Stimulated activated CD4-positive, alpha-beta T cell treated with anti-CD3 and anti-CD28 coated beads, TNF-alpha, amount 100 ng/mL, for 48 hours (primary cell): ENCODE measurements at places on chromosomes 2 and 18.

DNA sequence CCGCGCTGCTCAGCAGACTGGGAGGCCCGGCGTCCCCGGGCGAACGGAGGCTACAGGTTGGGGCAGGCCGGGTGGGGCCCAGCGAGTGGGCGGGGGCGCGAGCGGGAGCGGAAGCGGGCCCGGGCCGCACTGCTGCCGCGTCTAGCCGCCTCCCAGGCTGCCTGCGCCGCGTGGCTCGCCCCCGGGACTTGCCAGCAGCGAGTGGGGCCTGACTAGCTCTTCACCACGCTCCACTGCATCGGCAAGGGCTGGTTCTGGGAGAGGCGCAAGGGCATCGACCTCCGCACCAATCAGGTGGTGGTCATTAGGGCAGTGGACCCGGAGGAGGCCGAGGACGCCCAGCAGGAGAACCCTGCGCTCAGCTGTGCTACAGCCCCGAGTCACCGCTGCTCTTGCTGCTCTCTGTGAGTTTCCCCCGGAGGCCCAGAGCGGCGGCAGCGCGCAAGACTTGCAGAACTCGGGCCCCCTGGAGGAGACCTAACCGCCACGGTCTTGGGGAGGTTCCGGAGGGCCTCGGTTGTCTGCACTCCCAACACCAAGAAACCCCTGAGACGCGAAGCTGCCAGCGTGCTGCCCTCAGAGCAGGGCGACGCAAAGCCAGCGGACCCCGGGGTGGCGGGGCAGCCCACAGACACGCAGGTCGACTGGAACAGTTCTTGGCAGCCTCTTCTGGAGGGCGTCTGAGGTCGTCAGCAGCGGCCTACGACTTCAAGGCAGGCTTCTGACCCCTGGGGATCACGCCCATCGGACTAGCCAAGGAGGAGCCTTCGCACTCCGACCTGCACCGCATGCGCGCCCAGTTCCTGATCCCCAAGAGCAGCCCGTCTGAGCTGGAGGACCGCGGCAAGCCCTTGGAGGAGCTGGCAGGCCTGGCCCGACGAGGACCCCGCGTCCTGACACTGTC, 27.2 kb upstream of the PTPN2 start:
- peak; percentile 19 for DNase-seq

DNA sequence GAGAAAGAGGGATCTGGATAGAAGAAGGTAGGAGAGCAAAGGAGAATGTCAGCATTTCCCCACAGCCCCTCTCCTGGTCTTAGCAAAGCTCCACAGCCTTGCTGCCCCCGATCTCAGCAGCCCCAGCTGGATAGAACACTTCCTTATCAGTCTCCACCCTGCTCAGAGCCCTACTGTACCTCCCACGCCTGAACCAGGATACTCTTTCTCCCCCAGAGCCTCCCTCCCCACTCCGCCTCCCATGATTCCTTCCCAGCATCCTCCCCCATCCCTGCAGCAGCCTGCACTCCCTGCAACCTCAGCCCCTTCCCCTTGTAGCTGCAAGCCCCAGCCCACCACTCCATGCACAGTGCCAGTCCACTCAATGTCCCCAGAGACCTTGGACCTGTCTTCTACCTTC, 25.8 kb downstream of the PLB1 start:
- DNase-seq: no peak

DNA sequence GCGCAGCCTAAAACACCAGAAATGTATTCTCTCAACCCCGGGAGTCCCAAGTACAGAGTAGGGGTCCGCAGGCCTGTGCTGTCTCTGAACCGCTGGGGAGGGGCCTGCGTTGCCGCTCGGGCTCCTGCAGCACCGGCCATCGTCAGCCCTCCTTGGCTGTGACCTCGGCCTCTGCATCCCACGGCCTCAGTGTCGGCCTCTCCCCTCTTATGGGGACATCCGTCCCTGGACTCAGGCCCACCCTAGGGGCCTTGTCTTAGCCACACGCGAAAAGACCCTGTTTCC, 50.5 kb downstream of the KCNG2 start:
- no peak for DNase-seq

DNA sequence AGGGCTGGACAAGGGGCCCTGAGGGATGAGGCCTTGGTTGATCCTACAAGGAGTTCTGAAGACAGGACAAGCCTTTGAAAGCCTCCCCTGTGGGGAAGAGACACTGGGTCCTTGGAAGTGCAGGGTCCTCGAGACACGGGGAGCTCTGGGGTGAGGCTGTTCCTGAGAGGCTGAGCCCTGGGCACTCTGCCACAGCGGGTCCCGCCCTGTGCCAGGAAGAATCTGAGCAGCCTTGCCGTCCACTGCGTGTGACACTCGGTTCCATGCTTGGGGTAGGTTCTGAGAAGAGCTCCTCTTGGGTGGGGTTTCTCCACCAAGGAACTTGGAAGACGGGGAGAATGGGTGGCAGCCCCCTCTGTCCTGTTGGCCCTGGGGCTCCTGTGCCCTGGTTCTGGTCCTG, 13.9 kb downstream of the SNTG2 start:
- DNase-seq: no peak

DNA sequence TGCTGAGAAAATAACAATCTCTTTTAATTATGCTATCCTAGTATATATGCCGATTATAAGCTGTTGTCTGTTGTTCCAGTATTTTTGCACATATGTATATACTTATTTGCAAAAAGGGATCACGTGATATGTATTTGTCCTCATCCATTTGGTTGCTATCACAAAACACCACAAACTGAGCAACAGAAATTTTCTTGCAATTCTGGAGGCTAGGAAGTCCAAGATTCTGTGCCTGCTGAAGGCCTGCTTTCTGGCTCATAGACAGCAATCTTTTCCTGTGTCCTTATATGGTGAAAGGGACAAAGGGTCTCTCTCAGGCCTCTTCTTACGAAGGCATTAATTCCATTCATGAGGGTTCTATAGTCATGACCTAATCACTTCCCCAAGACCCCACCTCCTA, 186.5 kb downstream of the LPIN1 start:
- no peak for DNase-seq

DNA sequence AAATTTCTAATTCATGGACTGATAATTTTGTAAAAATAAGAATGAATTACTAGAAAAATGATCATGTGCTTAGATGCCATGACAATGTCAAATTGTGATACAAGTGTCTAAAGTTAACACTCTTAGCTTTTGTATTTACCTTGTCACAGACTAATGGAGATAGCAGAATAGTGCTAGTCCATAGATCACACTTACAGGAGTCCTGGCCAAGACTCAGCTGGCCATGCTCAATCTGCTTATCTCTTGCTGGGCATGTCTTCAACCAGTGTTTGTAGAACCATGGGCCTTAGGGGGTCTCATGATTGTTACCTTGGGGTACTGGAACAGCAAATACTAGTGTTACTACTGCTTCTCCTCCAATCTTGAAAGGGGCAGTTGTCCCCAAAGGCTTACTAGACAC, 44.0 kb downstream of the TET3 start:
- DNase-seq: no peak

DNA sequence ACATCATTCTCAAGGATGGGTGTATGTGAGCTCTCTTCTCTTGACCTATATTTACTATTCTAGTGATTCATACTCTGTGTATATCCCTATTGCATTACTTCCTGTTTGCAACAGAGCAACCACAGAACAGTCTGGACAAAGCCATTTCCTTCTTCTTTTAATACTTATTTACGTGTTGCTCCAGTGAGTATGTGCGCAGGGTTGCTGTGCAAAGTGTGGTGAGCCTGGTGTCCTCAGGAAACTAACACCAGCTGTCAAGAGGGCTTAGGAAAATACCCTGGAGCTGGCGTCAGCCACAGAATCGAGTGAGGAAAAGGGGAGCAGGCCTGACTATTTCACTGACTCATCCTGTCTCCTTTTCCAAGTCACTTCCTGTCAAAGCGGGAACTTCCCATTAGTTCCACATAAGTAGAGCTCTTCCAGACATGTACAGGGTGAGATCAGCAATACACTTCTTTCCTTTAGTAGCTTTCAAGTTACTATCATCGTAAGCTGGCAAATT, 214.1 kb upstream of the COPS8 start:
- DNase-seq: no peak

DNA sequence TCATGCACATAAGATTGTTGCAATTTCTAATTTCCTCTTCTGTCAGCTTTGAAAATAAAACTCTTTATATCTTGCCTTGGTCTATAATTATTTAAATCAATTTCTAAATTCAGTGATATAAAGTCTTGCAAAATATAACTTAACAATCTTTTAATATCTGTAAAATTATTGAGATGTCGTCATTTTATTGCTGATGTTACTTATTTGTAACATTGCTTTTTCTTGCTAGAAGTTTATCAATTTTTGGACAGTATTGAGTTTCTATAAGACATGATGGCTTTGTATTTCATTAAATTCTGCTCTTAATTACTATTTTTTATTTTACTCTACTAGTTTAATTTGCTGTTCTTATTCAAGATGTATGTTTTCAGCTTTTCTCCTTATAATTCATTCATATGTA, 1036.5 kb downstream of the TMEM182 start:
- DNase-seq: no peak

GRCh38 chr2:67854798-67855197, 208.0 kb downstream of the C1D start:
- no peak for DNase-seq

DNA sequence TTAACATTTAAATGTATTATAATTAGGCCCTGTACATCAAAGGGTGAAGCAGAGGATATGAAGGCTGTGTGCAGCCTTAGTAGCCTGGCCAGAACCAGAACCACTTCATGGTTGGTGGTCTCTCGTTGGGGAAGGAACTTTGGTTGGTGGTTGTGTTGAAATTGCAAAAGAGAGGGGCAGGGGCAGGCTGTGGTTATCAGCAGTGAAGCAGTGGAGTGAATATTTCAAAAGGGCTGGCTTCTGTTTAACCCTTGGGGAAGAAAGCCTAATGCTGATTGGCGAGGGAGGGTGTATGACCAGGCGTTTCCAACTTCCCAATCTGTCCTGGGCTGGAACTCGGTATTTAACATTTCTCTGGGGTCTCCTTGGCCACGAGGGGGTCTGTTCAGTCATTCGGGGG, 51.2 kb upstream of the LYPD6B start:
- DNase-seq: no peak

GRCh38 chr2:141468761-141469160, 662.1 kb downstream of the LRP1B start:
- DNase-seq: no peak

- no peak for DNase-seq
Measured at GRCh38 chr2:105487142-105488069, 88.6 kb upstream of the FHL2 start.

- DNase-seq: no peak
Measured at GRCh38 chr2:156892467-156893281, 364.8 kb upstream of the GALNT5 start.

- no peak for DNase-seq
Measured at GRCh38 chr2:85596026-85596333, 435 bp downstream of the RNF181 start.

- no peak for DNase-seq
Measured at GRCh38 chr2:187774551-187775071, 220.4 kb upstream of the TFPI start.

DNA sequence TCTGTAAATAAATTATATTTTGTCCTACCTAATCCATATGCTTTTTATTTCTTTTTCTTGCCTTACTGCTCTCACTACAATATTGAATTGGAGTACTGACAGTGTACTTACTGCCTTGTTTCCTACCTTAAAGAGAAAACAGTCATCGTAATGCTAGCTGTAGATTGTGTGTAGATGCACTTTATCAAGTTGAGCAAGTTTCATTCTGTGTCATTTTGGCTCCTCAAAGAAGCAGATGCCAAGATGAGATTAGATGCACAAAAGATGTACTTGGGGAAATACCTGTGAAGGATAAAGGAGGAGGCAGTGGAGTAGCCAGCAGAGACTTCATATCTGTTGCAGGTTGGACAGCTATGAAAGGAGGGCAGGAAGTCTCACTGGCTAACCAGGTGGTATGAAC, 145.5 kb downstream of the FTCDNL1 start:
- no peak for DNase-seq

DNA sequence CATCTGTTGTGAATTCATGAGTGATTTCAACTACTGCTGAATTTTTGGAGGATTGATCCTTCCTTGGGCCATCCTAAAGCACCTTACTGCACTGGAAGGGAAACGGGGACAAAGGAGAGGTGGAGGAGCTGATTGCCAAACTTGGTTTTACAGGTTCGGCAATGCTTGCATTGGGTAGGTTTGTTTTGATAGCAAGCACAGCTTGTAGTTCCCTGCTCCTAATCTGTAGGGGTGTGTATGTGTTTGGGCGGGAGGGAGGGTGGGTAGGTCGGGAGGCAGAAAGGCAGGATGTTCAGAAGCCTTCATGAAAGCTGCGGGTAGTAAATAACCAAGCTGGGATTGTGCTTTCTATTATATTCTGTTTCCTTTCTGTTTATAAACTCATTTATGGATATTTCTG, 24.6 kb downstream of the PHLPP1 start:
- no peak for DNase-seq

DNA sequence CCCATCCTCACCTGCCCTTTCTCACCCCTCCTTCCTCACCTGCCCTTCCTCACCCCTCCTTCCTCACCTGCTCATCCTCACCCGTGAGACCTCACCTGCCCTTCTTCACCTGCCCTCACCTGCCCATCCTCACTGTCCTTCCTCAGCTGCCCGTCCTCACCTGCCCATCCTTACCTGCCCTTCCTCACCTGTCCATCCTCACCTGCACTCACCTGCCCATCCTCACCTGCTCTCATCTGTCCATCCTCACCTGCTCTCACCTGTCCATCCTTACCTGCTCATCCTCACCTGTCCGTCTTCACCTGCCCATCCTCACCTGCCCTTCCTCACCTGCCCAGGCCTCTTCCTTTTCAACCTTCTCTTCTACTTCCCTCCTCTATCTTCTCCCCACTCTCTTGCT, 34.4 kb downstream of the KCNG2 start:
- no peak for DNase-seq

DNA sequence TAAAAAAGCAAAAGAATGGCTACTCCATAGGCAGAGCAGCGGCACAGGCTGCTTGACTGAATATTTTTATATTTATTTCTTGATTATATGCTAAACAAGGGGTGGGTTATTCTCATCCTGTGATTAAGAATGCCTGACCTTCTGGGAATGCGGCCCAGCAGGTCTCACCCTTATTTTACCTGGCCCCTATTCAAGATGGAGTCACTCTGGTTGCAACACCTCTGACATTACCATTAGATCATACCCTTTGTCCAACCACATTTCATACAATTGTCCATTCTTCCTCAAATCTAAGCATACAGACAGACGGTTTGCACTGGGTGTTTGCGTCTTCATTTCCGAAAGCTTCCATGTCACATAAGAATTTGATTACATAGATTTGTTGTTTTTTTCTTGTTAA, 168.2 kb downstream of the GALNT1 start:
- DNase-seq: no peak

DNA sequence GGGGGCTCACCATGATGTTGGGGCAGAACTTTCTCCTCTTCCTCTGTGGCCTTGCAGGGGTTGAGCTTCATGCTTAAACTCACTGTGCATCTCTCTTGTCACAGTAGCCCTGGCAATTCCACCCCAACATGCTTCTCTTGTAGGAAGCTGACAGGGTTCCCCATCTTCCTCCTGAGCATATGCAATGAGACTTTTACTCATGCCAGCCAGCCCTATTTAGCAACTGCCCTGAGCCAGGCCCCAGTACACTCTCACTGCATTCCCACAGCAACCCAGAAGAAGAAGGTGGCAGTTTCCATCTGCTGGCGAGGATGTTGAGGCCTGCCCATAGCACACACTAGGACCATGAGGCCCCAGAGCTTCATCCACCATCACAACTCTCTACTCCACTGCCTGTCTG, 72.2 kb upstream of the TEX51 start:
- DNase-seq: no peak
